ENCODE measurements at places on chromosomes 2 and 18.

DNA sequence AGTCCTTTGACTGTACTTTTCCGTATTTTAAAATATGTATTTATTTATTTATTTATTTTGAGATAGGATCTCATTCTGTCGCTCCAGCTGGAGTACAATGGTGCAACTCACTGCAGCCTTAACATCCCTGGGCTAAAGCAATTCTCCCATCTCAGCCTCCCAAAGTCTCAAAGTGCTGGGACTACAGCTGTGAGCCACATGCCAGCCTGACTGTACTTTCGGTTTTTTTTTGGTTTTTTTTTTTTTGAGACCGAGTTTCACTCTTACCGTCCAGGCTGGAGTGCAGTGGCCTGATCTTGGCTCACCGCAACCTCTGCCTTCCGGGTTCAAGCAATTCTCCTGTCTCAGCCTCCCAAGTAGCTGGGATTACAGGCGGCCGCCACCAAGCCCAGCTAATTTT lies 28.9 kb upstream of the CCNYL1 start:
- DNase-seq: no peak

- peak; percentile 20 for DNase-seq
Measured at GRCh38 chr2:181041661-181042060, 61.3 kb downstream of the UBE2E3 start.

- no peak for DNase-seq
Measured at GRCh38 chr18:8881103-8881502, 175.7 kb downstream of the MTCL1 start.

DNA sequence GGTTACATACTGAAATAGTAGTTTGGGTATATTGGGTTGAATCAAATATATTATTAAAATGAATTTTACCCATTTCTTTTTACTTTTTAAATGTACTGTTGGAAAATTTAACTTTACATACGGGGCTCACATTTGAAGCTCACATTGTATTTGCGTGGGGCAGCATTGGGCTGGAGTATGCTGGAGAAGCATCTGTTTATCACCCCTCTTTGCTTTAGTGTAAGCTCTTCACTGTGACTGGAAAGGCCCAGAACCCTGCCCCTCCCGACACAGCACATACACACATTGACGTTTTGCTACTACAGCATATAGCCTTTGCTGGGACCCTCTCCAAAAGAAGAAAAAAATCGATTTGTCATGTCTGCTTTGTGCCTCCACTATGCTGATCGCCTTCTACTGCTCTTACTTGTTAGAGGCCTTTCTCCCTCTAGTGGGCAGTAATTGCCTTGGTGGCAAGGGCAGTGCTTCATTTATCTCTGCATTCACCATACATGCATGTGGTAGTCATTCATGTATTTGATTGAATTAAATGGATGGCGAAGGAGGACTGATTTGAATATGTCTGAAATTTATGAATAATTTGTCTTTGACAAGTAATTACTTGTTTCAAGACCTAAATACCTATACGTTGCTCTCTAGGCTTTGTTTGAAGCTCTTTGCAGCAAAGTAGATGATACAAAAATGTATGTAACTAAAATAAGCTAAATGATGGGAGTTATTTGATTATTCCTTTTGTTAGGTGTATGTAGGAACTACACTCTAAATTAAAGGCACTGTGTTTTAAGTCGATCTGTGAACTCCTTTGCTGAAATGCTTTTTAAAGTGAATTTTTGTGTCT lies 37.4 kb downstream of the VAPA start:
- peak; percentile 23 for DNase-seq

DNA sequence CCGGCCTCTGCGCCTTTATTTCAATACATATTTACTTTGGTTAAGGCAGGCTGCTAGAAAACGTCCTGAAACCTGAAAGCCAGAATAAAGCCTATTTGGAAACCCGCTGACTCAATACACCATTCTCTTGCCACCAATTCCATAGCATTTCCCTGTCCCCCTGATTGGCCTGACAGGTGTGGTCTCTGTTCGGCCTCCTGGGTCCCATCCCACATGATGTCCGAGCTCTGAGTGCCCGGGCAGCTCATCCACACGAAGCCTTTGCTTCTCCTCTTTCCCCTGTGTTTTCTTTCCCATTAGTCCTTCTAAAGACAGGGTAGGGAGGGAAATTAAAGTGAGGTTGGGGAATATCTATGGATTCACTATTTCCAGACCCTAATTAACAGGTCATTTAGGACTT lies 42.6 kb upstream of the ZNF516 start:
- no peak for DNase-seq

GRCh38 chr18:34972765-34973414 lies 68.3 kb upstream of the MAPRE2 start:
- no peak for DNase-seq

GRCh38 chr2:158781353-158781961 lies 13.7 kb upstream of the DAPL1 start:
- no peak for DNase-seq

DNA sequence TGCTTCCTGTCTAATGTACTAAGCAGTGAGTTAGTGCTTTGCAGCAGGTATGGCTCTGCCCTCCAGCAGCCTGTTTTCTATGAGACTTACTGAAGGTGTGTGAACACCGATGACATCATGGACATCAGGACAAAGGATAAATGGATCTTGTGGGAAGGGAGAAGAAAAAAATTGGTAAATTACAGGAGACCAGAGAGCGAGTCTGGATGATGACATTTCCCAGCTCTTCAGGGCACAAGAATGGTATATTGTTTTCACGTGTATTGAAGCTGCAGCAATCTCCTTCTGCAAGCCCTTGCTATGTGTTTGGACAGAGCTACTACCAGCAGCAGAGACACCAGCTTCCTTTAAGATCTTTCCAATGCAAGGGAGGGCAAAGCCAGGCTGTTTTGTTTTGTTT lies 47.2 kb downstream of the DCC start:
- no peak for DNase-seq

DNA sequence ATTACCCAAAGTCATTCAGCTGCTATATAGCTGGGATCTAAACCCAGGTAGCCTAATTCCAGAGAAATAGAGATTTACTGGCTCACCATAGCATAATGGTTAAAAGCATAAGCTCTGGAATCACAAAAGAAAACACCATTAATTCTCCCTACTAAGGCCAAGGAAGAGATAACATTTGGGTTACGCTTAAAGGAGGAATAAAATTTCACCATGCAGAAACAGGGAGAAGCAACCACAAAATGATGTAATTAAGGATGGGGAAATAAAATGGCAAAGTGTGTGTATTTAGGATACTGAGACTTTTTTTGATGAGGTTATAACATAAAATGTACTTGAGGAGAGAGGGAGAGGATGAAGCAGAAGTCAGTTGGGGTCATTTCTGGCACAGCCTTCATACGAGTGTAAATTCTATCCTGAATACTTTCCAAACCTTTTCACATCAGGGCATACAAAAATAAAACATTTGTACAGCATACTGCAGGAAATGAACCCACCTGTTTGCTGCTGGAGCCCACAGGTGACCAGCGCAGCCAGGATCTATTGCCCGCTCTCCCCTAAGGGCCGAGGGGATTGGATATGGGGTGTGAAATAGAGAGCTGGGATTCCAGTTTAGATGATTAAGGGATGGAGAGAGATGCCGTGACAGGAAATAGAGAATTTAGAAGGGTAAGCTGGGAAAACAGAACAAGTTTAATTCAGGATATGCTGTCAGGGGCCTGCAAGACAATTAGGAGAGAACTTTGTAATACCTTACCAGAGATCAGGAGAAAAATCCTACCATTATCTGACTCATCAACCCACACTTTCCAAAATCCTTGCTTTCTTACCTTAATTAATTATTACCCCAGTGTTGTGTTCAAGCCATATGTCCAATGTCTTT lies 43.8 kb upstream of the SERTAD2 start:
- DNase-seq: no peak

- no peak for DNase-seq
Measured at GRCh38 chr18:8685141-8685913, 20.0 kb upstream of the MTCL1 start.

- DNase-seq: no peak
Measured at GRCh38 chr2:16404551-16405300, 260.9 kb downstream of the CYRIA start.

DNA sequence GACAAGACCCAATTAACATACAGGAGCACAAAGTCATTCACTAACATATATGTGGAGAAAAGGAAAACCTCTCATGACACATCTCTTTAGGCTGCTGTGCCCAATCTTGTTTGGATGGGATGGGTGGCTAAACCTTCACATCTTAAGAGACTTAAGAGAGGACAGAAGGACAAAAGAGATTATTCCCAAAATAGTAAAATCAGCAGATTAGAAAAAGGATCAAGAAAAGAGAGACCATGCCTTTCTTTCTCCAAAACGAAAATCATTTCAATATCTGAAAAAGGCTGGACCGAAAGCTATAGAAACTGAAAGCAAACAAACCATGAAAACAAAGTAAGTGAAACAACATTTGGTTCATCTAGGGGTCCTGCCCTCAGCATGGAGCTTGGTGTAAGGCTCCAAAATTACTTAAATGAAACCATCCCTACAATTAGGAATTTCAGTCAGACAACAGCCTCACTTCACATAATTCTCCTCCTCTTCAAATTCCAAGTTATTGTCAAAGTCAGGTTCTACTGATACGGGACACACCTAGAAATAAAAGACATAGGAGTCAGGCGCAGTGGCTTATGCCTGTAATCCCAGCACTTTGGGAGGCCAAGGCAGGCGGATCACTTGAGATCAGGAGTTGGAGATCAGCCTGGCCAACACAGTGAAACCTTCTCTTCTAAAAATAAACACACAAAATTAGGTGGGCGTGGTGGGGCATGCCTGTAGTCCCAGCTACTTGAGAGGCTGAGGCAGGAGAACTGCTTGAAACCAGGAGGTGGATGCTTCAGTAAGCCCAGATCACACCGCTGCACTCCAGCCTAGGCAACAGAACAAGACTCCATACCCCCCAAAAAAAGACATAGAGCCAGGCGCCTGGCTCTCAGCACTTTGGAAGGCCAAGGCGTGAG lies 5.2 kb downstream of the STARD7 start:
- no peak for DNase-seq

DNA sequence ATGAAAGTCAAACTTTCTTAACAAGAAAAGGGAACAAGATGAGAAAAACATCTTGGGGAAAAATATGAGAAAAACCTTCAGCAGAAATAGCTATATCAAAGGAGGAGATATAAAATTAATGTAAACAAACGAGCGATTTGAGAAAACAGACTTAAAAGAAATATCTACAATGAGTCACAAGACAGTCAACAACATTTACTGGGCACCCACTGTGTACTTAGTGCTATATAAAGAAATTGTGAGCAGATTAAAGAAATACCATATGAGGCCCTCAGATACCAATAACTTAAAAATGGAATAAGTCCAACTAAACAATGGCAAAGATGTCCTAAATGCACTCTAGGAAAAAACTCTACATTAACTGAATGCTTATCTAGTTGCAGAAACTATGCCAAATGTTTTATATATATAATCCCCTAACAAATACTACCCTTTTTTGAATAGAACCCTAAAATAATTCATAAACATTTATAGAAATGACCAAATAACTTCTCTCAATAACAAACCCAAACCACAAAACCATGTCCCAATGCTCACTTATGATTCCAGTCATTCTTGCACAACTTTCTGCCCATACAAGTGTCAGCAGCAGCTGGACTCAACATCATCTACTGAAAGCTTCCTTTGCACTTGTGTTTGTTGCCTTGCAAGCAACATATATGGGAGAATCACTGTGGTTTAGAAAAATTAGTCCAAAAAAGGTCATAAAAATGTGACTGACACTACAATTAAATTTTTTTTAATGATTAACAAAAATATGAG lies 83.5 kb downstream of the COBLL1 start:
- no peak for DNase-seq

- DNase-seq: no peak
Measured at GRCh38 chr2:152173831-152174230, 1.7 kb downstream of the STAM2 start.

- no peak for DNase-seq
Measured at GRCh38 chr2:217673627-217674026, 329.2 kb downstream of the TNS1 start.
